ENCODE measurements at places on chromosomes 2 and 18. TPM values are rescaled to one million over a fixed set of nuclear protein-coding genes. Genes with fewer than 3 reads are reported as not detected.

The PTCD3 gene
- total RNA-seq, result 22.2 TPM

The SRD5A2 gene
- total RNA-seq, result 0.18 TPM

The PROC gene
- total RNA-seq, result 5.5 TPM

The AQP12B gene
- total RNA-seq, result 0.89 TPM

The PAX3 gene
- total RNA-seq, result not detected
